GM10248 (cell line): ENCODE measurements at places on chromosomes 6 and 20.
A peak's percentile ranks its signal among the peaks of the same experiment; 100 is the strongest.

GRCh38 chr6:68777956-68778355, 142.9 kb downstream of the ADGRB3 start:
- DNase-seq = no peak

DNA sequence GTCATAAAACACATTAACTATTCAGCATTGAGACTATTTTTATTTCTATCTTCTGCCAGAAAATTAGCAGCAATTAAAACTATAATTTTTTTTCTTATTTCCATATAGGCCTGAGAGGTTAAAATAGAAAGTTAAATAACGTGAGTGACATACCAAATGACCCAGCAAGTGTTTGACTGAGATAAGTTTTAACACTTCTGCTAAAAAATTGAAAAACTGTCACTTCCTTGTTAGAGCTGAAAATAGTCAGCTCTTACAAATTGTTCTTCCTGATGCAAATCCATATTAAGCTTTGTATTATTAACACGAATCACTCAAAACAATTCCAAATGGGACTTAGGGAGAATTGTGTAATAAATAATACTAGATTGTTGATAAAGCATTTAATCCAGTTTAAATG, 26.5 kb upstream of the STX11 start:
- no peak for DNase-seq

GRCh38 chr6:52641826-52642225, 29.1 kb upstream of the TMEM14A start:
- no peak for DNase-seq

- DNase-seq = peak; percentile 53
These were observed 26.7 kb downstream of the MDN1 start for GRCh38 chr6:89792881-89793280.

DNA sequence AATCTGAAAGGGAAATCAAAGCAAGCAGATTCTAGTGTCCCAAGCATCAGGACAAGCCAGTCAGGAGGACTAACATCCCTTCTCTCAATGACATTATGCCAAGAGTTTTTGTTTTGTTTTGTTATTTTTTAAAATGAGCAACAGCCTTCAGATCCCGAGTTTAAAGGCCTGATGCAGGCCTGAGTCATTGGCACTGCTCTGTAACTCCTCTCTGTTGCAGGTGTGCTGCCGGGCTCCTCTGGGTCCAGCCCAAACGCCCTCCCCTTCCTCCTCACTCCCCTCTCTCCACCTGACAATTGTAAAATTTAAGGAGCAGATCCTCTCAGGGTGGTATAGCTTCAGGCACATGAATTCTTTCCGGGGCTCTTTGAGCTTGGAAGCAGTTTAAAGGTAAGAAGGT, 502.0 kb downstream of the BMP2 start:
- DNase-seq = no peak

DNA sequence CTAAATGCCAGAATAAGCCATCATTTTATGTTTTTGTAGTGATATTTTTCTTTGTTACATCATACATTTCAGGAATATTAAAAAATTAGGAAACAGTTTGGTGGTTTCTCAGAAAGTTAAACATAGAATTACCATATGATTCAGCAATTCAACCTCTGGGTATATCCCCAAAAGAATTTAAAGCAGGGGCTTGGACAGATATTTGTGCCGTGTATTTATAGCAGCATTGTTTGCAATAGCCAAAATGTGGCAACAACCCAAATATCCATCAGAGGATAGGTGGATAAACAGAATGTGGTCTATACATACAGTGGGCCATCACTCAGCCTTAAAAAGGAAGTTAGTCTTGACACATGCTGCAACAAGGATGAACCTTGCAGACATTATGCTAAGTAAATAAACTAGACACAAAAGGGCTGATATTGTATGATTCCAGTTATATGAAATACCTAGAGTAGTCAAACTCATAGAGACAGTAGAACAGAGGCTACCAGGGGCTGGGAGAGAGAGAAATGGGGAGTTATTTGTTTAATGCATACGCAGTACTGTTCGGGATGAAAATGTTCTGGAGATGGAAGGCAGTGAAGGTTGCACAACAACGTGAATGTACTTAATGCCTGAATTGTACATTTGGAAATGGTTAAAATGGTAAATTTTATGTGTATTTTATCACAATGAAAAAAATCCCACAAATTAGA, 18.9 kb upstream of the TRAF3IP2 start:
- DNase-seq = no peak
